ENCODE measurements at places on chromosomes 5 and 9.
A peak's percentile ranks its signal among the peaks of the same experiment; 100 is the strongest.

DNA sequence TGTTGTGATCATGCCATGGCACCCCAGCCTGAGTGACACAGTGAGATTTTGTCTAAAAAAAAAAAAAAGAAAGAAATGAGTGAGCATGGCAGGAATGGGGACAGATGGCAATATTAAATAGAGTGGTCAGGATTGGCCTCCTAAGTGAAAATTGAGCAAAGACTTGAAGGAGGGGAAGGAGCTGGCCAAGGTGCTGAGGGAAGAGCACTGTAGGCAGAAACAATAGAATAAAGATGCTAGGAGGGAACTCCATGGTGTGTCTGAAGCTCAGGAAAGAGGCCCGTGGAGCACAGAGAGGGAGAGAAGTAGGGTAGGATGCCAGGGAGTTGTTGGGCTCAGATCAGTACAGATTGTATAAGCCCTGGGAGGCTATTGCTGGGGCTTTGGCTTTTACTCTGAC is 64.4 kb upstream of the PCAT7 start:
- DNase-seq = no peak

- DNase-seq = no peak
Observed at GRCh38 chr9:89536145-89536574, 38.2 kb upstream of the SEMA4D start.

- DNase-seq = no peak
Observed at GRCh38 chr5:134437340-134437846, 25.7 kb upstream of the CDKN2AIPNL start.

- no peak for DNase-seq
Observed at GRCh38 chr5:71923755-71924154, 183.5 kb upstream of the MAP1B start.

DNA sequence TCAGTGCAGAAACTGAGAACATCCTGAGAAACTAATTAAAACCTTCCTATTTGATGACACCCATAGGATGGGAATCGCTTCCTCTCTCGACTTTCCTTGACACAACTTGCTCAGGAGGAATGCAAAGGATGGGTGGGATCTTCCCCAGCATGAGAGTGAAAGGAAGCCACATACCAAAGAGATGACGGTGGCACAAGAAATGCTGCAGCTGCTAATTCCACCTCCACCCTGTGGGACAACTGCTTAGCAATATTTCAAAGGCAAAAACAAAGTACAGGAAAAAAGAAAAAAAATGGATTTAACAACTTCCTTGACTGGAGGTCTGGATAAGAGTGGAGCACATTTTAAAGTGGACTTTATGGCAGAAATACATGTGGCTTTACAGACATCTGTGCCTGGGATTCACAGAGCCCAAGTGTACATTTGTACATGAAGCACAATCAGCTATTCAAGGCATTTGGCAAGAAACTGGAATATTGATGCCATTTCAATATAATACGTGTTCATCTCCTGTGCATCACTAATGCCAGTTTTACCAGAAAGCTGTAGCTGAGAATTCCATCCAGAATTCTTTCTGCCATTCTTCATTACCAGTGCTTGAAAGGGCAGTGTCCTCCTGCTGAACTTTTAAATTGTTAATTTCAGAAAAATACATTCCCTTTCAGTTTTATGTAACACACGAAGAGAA is 359.2 kb upstream of the ACTBL2 start:
- DNase-seq = no peak

- peak; percentile 79 for DNase-seq
Observed at GRCh38 chr9:105053209-105053652, 125.3 kb upstream of the ABCA1 start.

DNA sequence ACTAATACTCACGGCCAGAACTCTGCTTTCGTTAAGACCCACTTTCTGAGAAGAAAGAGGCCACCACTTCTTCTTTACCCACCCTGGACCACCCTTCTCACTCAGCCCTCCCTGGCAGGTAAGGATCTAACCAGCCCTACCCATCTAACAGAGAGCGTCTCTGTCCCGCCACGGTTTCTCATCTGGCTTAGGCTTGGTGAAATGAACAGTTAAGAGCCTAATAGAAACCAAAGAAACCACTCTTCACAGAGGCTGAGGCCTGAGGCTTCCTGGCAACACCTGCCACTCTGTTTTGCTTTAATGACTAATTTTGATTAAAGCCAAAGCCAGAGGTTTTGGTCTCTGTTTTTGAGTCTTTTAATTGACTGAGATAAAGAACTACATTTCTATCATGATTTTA is 354.1 kb upstream of the SLC30A5 start:
- DNase-seq = no peak

- no peak for DNase-seq
Observed at GRCh38 chr9:91834740-91835139, 115.3 kb downstream of the ROR2 start.

DNA sequence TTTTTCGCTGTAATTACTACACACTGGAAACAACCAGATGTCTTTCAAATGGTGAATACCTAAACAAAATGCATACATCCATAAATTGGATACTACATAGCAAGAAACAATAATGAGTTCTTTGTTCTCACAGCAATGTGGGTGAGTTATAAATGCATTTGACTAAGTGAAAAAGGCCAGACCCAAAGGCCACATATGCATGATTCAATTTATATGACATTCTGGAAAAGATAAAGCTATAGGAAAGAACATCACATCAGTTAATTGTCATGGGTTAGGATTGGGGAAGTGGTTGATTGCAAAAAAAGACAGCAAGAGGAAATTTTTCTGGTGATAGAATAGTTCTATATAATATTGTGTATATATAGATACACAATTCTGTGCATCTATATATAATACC is 198.9 kb downstream of the CYLC2 start:
- no peak for DNase-seq

GRCh38 chr9:117466111-117466510 is 51.3 kb upstream of the ASTN2 start:
- no peak for DNase-seq

DNA sequence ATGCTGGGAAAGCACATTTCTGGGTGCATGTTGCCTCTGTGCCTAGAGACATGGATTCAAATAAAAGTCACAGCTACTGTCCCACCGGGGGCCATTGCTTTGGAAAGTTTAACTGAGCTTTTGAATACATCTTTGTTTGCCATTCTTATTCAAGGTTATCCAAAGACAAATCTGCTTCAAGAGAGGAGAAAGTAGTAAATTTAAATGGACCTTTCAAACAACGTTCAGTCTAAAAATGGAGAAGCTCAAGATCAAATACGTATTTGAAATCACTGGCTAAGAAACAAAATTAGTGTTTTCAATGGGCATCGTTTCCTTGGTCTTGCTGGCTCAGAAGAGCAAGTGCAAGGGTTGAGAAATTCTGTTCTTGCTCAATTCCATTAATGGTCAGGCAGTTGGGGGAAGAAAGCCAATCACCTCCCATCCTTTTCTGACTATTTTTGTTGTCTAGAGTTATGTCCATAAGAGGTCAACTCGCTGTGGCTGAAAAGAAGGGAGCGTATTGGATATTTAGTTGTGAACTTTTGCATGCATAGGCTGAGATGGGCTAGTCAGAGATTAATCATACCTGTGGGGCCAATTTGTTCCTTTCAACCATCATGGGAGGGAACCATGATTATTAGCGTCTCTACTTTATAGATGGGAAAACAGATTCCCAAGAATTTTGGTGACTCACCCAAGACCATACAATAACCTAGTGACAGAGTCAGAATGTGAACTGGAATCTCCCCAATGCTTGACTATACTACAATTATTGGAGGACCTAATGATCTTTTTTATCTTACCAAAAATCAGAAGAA is 276.2 kb upstream of the TNC start:
- no peak for DNase-seq

DNA sequence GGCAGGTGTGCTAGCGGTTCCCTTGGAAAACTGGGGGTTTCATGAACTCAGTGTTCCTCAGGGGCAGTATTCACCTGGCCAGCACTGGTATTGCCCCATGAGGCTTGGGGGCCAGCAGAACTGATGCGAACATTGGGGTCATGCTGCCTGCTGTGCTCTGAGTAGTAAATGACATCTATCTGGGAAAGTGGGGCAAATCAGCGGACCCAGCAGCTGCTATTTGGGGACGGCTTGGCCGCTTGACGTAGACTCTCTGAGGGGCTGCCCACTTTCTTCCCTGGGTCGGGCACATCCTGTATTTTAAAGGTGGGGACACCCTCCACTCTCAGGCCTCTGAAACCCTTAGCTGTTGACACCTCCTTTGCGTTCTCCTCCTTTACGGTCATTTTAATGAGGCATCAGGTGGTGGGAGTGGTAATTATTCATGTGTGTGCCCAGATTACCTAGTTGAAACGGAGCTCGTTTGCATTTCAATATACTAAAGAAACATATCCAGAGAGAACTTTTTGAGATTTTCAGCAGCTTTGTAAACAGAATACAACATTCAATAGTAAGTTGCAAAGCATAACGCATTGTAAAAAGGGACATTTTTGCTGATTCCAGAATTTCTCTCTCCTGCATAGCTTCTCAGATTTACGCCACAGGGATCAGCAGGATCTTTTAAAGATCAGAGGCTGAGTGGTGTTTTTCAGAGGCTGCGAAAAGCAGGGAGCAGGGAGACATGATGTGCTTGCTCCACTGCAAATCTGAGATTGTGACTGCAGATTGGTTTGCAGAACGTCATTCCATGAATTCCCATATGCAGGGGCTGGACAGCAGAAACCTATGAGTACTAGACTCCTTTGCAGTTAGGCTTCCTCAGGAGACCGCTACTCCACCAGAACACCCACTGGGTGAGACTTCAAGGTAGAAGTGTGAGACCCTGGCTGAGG is 56.8 kb upstream of the ZFR start:
- DNase-seq = peak; percentile 56

DNA sequence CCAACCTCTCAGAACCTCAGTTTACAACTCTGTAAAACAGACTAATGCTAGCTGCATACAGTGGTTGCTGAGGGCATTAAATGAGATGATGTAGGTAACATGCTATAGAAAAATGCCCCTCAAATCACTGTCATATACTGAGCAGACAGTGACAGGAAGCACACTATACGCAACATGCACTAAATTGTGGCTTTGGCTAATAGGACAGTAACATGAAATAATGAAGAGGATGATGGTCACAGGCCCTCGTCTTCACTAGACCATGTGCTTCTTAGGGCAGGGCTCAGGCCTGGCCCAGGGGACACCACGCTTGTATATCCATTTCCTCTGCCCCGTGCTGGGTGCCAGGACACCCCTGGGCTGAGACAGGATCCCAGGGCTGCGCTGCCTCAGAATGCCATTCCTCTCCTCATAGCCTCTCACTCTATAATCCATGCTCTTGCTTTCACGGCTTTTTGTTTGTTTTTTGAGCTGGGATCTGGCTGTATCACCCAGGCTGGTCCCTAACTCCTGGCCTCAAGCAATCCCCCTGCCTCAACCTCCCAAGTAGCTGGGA is 18.9 kb downstream of the CSF1R start:
- DNase-seq = no peak

- no peak for DNase-seq
Observed at GRCh38 chr9:38622951-38623350, 2.6 kb upstream of the ANKRD18A start.

DNA sequence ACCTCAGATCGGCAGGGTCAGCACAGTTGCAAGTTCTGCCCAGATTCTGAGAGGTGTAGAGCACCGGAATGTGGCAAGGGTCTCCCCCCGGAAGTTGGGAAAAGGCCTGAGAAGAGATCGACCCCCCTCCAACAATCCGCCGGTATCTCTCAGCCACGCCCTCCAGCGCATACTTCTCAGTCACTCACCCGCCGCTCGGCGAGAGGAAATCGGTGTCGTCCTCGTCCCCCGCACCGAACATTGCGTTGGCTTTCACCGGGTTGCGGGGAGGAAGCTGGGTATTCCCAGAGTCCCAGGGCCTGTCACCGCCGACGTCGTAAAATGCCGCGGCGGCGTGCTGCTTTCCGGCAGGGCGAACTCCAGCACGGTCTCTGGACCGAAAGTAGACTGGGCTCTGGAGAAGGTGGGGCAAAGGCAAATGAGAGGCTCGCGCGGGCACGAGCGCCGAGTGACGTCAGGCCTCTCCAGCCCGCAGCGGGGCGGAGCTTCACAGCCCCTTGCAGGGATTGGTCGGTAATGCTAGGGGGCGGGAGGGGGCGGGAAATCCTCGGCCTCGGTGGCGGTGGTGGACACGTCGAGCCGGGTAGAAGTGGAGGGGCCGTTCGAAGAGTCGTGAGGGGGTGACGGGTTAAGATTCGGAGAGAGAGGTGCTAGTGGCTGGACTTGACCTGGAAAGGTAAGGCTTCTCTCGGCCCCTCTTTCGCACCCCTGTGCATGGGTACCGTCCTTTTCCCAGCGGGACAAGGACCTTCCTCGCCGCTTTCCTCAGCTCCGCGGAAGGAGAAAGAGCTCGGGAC is at the start of the genes FKBP15 and SLC31A1:
Gene FKBP15, minus strand, starts transcription at position 275 of the 797 bp plus-strand sequence. Its CDS starts 34 bp downstream, at position 241.
Gene SLC31A1, plus strand, starts transcription at position 542 of the 797 bp plus-strand sequence. CDS start 34,605 bp downstream, outside the sequence.
- peak; percentile 99 for DNase-seq

DNA sequence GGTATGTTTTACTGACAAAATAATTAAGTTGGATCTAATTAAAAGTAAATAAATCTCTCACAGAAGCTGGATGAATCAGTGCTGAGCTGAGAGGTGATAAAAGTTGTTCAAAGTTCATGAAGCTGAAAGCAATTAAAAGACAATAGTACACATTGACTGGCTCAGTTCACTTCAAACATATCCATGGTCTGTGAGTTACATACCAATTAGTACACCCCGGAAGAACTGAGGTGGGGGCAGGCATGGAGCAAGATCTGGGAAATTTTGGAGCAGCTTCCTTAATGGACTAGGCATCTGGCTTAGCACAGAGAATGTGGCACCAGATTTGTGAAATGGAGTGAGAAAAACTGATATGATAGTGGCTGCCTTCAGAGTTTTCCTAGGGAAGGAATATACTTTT is 152.7 kb downstream of the ATP10B start:
- DNase-seq = no peak

- no peak for DNase-seq
Observed at GRCh38 chr5:37037840-37038239, 161.3 kb downstream of the NIPBL start.

GRCh38 chr5:135012951-135013391 is 21.1 kb downstream of the PITX1 start:
- peak; percentile 76 for DNase-seq

- DNase-seq = no peak
Observed at GRCh38 chr5:95969651-95970358, 8.2 kb upstream of the ELL2 start.

GRCh38 chr5:80194468-80194867 is 61.4 kb downstream of the SERINC5 start:
- no peak for DNase-seq

DNA sequence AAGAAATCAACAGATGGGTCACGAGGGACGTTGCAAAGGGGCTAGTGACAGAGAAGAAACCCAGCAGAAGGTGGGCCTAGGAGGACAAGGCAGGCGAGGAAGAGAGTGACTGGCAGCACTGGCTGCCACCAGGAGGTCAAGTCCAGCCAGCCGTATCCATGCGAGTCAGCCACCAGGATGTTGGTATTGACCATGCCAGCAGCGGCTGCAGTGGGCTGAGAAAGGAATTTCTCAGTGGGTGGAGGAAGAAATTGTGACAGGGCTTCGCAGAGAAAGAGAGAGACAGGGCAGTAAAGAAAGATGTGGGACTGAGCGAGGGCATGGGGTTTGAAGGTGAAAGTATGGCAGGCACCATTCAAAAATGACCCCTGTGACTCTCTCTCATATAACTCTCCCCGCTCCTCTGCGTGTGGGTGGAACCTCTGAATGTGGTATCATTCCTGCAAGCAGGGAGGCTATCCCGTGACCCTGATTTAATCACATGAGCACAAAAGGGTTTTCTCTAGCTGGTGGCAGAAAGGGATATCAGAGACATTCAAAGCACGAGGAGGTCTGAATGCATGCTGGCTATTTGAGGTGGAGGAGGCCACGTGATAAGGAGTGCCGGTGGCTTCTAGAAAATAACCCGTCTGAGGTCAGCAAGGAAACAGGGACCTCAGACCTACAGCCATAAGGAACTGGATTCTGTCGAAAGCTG is 45.4 kb upstream of the FBXW11 start:
- DNase-seq = no peak

- no peak for DNase-seq
Observed at GRCh38 chr5:28397502-28397941, 1359.1 kb upstream of the CDH9 start.

- DNase-seq = no peak
Observed at GRCh38 chr5:136042665-136043121, 13.9 kb downstream of the TGFBI start.
